ENCODE measurements at places on chromosomes 11 and 22.

GRCh38 chr22:47448231-47449223 lies 686.1 kb downstream of the TBC1D22A start:
- DNase-seq = no peak

DNA sequence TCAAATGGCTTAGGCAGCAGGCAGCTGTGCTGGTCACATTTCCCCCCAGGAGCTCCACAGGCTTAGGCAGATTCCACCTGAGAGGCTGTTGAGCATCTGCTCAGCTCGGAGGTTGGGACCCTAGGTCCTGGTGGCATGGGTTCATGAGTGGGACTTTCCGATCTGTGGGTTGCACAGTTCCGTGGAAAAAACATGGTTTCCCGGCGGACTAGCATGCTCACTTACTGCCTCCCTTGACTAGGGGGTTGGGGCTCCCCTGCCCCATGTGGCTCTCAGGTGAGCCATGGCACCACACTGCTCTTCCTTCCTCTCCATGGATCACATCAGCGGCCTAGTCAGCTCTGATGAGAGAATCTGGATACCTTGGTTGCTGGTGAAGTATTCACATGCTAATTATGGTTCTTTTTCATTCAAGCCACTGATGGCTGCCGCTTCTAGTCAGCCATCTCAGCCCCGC lies 685.1 kb downstream of the METTL15 start:
- DNase-seq = no peak

DNA sequence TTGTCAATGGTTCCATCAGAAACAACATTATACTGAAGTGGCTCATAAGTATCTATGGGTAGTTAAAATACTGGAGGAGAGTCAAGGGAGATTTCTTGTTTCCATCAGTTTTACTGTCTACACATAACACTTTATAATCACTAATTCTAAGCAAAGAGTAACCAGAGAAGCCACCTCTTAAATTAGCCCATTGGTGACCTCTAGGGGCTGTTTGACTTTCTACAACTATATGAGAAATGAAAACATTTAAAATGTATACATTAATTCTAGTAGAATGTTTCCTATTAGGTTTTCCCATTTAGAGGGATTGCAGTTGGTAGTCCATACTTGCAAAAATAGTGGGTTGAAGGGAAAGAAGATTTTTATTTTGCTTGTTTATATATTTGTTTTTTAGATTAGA lies 504.3 kb downstream of the FAM181B start:
- peak; percentile 29 for DNase-seq

- DNase-seq = no peak
These were observed 48.0 kb downstream of the IGLL5 start for GRCh38 chr22:22935546-22936157.

GRCh38 chr11:69040581-69041260 lies 8.0 kb upstream of the TPCN2 start:
- DNase-seq = no peak
